ENCODE measurements at places on chromosomes 1 and 21.

- no peaks in the 10 kb centered on the region for H3K36me3 ChIP-seq
- DNase-seq, result no peak
- no peak overlapping the region for H3K27ac ChIP-seq
- no peak overlapping the region for H3K4me3 ChIP-seq
- no peaks in the 10 kb centered on the region for H3K27me3 ChIP-seq
- H3K4me1 ChIP-seq, result peaks cover 6% of the 10 kb centered on the region
These were observed 28.6 kb downstream of the NRIP1 start for GRCh38 chr21:15036189-15036588.

GRCh38 chr1:231541842-231542241 is 13.4 kb downstream of the TSNAX start:
- H3K27ac ChIP-seq, result no peak overlapping the region
- peaks cover 21% of the 10 kb centered on the region for H3K36me3 ChIP-seq
- no peak for DNase-seq
- H3K27me3 ChIP-seq, result no peaks in the 10 kb centered on the region

- no peak overlapping the region for H3K4me3 ChIP-seq
- no peak for DNase-seq
- no peak overlapping the region for H3K27ac ChIP-seq
- H3K4me1 ChIP-seq, result no peaks in the 10 kb centered on the region
These were observed 85.6 kb upstream of the FMN2 start for GRCh38 chr1:240005997-240006650.

GRCh38 chr1:9882296-9882944 is 27.6 kb downstream of the CTNNBIP1 start:
- no peak overlapping the region for H3K4me3 ChIP-seq
- peak; percentile 5 for DNase-seq
- H3K27me3 ChIP-seq, result no peaks in the 10 kb centered on the region
- H3K27ac ChIP-seq, result peak overlapping the region; percentile 39
- H3K4me1 ChIP-seq, result peaks cover 23% of the 10 kb centered on the region
- no peaks in the 10 kb centered on the region for H3K36me3 ChIP-seq
